DMS79 treated with DMSO at 0.1 percent for 48 hours (cell line): ENCODE measurements at places on chromosomes 5 and 9.

GRCh38 chr9:133460405-133461175 is 812 bp downstream of the CACFD1 start:
- DNase-seq: peak; percentile 63

DNA sequence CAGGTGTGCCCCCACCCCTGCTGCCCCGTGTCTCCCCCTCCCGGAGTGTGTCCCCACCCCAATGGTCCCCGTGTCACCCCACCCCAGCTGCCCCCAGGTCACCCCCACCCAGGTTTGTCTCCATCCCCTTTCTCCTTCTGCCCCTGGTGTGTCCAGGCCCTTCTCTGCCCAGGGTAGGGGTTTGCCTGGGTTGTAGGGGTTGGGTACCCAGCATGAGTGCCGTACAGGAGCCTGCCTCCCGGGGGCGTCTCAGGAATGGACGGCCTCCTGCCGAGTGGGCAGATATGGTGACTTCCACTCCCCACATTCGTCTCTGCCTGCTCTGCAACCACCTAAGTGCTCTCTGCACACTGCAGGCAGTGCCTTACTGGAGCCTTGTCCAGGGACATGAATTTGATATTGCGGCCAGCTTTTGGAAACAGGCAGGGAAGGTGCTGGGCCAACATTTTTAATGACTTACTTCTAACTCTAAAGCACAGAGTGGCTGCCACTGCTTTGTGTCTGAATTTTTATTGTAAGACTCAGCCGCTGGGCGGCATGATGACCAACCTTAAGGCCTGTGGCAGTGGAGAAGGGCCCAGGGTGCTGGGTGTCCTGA is 6.7 kb downstream of the LRRC14B start:
- DNase-seq: no peak

DNA sequence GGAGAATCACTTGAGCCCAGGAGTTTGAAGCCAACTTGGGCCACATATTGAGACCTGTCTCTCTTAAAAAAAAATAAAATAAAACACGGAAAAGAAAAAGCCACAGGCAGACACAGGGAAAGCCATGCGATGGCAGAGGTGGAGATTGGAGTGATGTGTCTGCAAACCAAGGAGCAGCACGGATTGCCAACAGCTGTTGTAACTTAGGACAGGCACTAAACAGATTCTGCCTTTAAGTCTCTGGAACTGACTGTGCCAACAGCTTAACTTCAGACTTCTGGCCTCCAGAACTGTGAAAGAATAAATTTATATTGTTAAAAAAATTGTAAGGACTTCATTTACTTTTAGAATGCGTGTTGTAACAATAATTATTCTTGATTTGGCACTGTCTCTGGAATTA is 318.5 kb upstream of the CHD1 start:
- DNase-seq: no peak

DNA sequence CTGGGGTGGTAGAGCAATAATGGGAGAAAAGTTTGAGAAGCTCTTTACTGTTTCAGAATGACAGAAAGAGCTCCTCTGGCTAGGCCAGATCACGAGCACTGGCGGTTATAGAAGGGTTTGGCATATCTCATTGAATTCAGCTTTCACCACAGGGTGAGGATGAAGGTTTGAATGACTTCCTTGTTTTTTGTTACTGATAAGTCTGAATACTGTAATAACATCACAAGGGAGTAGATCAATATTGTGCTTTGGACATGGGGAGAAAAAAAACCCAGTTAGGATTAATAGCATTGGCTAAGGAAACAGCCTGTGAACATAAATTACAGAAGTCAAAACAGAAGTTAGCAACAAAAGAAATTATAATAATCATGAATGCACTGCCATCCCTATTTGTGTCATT is 9.4 kb downstream of the PHAX start:
- DNase-seq: no peak

DNA sequence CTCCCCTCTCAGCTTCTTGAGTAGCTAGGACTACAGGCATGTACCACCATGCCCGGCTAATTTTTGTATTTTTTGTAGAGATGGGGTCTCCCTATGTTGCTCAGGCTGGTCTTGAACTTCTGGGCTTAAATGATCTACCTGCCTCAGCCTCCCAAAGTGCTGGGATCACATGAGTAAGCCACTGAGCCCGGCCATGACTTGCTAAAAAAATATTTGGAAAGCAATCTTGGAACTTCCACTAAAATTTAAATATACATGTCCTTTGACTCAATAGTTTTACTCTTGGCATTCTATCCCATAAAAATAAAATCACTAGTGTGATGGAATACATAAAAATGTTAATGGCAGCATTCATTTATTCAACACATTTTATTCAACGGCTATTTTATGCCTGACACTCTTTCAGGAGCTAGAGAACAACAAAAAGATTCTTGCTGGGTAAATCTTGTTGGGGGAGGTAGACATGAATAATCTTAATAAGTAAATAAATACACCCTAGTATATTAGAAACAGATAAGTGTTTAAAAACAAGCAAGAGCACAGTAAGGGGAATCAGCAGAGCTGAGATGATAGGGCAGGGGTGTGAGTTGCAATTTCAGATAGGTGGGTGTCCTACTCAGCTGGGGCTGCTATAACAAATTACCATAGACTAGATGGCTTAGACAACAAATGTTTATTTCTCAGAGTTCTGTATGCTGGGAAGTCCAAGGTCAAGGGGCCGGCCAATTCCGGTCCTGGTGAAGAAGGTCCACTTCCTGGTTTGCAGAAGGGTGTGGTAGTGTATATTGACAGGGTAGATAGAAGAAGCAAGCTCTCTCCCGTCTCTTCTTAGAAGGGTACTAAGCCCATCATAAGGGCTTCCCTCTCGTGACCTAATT is 50.7 kb downstream of the KCNV2 start:
- no peak for DNase-seq

DNA sequence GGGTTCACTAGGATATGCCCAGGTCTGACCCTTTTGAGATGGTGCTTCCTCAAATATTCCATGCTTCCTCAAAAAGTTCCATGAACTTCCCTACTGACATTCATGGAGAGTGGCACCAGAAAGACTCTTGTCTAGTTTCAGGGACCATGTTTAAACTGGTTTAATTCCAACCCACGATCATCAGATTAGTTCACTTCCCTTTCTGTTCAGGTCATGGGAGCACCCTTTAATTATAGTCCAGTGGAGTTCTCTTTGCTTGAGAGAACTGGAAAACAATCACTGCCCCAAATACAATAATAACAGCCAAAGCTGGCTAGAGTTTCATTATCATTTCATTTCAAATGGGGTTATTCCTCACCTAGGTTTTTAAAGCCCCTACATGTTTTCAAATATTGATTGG is 9.7 kb upstream of the ERBIN start:
- no peak for DNase-seq

DNA sequence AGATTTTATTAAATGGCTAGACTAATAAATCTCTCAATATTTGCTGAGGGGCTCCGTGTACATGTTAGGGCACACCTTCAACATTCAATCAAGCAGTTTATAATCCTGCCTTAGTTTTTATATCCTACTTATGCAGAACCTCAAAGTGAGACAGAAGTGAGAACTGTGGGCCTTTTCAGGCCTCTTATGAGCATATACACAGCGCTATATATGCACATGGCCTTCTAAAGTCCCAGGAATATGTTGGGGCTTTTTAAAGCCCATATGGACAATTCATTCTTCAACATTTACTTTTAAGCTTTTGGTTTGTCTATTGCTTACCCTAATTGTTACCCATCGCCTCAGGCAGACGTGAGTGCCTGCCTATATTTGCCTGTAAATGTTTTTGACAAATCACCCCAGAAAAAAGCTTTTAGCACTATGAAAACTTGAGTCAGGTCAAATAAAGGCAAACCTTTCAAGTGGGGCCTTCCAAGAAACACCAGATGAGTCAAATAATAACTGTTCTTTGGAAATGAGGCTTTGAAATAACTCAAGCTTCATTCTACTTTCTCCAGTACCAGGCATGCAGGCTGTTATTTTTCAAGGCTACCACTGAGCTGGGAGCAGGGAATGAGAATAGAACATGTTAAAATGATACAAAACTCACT is 58.2 kb downstream of the ESM1 start:
- no peak for DNase-seq

DNA sequence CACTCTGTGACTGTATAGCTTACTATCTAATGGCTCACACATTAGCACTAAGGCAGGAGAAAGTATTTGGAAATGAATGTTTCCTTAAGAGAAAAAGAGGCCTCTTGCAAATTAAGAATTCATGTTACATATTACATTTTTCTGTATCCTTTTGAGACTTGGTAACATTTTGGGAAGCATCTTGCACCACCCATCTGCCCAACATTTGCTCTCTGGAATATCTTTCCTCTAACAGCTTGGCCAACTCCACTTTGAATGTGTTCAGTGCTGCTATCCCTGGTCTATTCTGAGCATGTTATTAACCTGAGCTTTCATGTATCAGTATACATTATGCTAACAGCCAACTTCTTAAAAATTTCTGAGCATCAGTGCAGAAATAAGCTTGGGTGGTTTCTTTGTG is 27.2 kb downstream of the MFAP3 start:
- DNase-seq: no peak

DNA sequence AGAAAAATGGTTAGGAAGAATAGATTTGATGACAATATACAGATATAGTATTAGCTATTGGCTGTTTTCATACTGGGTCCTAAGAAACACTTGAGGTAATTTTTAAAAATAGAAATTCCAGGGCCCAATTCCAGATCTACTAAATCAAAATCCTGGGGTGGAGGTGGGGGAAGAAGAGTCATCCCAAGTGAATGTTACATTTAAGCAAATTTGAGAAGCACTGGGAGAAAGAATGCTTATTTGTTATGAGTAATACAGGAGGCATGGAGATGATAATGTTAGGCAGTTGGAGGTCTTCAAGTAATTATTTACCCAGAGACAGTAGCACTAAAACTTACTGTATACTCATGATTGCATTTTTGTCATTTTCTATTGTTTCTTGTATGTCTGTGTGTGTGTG is 93.0 kb upstream of the DAB2 start:
- DNase-seq: no peak

GRCh38 chr5:33231935-33232334 is 208.8 kb upstream of the TARS1 start:
- no peak for DNase-seq

DNA sequence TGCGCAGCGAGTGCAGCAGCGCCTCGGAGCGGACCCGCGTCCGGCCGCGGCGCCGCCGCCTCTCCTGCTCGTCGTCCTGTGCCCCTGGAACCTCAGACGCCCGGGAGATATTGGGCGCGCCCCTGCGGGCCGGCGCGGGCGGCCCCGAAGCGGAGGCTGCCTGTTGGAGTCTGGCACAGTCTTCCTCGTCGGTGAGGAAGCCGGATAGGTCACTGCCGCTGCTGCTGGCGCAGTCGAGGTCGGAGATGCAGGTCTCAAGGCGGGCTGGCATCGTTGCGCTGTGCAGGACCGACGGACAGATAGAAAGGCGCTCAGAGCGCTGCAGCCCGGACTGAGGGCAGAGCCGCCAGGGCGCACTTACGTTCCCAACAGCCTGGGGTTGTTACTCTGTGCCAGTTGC is 344 bp downstream of the NEUROG1 start:
- no peak for DNase-seq

GRCh38 chr5:127586811-127587210 is 62.1 kb upstream of the CTXN3 start:
- DNase-seq: no peak

DNA sequence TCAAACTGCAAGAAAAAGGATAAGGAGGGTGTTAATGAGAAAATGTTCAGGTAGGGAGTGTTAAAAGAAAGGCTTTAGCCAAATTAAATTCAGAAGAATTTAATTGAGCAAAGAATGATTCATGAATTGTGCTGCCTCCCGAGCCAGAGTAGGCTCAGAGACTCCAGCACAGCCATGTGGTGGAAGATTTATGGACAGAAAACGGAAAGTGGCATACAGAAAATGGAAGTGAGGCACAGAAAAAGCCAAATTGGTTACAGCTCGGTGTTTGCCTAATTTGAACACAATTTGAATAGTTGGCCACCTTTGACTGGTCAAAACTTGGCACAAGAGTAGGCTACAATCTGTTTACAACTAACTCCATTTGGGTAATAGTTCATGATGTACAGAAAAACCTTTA is 9.6 kb upstream of the SLC30A5 start:
- DNase-seq: no peak

- no peak for DNase-seq
Observed at GRCh38 chr5:134148316-134148715, 28.4 kb downstream of the SKP1 start.

DNA sequence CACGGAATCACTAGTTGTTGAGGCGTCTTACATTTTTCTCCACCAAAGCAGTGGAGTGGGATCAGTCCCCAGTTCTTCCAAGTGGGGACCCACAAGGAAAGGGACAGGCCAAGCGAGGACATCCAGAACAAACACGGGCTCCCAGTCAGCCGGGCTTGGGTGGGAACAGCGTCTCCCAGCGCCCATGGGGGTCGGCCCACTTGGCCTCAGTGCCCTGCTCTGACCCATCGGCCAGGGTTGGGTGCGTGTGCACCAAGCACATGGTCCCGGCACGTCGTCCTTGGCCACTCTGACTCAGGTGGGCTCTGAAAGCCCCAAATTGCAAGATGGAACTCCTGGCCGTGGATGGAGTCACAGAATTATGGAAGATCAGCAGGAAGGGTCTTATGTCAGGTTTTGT is 37.9 kb downstream of the DBH start:
- DNase-seq: no peak

DNA sequence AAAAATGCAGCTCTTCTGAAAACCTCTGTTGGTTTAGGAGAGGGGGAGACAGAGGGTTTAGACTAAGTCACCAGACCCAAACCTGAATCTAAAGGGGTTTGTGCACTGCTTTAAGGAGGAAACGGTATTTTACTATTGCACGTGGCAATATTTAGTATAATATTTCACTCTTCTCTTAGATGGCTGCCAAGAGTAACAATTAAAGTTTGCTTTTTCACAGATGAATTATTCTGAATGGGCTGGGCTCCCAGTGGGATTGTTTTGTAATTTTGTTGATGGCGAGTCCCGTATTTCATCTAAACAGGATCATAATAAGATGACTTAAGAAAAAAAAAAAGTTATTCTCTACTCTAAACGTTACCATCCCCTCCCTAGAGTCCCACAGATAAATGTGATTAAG is 245.4 kb downstream of the PCSK5 start:
- DNase-seq: peak; percentile 36
